Astrocyte of the spinal cord (primary cell): ENCODE measurements at places on chromosomes 7 and 10.

- no peak for DNase-seq
Observed at GRCh38 chr10:33189363-33189762, 145.1 kb downstream of the NRP1 start.

GRCh38 chr10:16016688-16017087, 156.4 kb upstream of the MINDY3 start:
- no peak for DNase-seq

GRCh38 chr7:5690931-5691473, 90.5 kb downstream of the RNF216 start:
- DNase-seq, result peak; percentile 22

GRCh38 chr10:43099928-43100327, 23.1 kb downstream of the RET start:
- no peak for DNase-seq

DNA sequence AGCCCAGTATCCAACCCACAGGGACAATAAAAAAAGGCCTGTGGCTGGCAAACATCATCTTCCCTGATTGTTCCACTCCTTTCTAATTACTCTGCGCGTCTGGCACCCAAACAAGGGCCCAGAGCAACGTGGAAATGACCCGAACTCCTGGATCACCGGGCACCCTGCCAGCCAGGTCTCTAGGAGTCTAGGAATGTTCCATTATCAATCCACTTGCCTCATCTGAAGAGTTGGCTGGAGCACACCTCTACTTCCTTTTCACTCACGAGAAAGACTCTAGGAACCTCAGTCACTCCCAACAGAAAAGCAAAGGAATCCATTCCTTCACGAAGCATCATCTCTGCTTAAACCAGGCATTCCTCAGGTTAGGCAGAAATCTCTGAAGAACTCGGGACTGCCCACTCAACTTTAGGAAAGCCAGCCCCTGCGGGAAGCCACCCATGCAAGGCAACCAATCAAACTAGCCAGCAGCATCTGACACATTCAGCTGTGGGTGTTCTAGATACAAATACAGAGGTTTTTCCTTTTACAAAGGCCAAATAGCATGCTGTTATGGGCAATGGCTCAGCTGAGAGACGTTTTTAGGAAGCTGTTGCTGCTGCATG, 37.7 kb downstream of the ATXN7L1 start:
- peak; percentile 62 for DNase-seq

DNA sequence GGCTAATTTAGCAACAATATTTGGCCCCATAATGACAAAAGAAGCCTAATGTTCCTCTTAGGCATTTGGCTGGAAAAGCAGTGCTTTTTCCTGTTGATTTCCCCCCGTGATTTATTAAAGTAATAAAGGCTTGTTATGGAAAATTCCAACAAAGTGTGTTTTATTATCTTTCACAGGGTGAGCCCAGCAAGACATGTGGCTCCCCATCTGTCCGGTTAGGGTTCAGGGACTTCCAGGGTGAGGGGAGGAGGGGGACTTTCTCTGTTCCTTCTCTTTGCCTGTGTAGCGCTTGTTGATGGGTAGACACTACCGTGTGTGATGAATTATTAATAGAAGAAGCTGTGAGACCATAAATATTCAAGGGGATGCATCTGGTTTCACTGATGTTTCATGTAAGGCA, 39.0 kb downstream of the HTR5A start:
- DNase-seq, result no peak

DNA sequence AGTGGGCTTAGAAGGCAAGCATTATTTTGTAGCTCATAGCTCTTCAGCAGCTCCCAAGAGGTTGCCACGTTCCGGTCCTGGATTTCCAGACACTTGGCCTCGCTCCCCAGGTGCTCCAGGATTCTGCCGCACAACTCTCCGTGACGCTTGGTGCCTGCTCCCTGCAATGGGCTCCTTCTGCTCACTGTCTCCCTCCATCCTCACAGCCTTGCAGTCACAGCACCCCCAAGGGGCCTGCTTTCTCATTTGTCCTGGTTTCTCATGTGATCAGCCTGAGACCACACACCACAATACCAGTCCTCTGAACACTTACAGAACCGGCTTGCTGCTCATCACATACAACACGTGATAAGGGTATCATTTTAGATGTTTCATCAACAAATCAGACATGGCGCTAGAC, 9.8 kb downstream of the IGFBP3 start:
- no peak for DNase-seq

DNA sequence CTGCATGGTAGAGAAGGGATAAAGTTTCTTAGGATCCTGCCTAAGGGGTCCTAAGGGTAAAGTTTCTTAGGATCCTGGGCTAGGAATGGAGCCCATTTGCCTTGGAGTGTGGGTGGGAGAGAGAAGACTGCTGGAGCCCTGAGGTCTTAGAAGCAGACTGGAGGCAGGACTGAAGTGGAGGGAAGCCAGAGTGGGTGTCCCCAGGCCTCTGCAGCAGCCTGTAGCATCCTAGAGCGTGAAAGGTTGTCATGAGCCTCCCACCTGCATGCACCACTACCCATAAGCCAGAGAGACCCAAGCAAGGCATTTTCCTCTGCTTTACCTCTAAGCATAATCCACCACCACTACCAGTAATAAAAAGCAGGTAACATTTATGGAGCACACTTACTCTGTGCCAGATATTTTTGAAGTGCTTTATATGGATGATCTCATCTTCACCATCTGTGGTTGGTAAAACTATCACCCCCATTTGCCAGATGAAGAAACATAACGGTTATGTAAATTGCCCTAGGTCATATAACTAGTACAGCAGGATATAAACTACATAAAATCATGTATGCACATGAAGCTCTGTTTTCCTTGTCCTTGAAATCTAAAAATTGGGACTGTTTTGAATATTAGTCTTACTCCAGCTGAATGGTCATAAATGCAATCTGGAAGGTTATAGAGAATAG, 103.5 kb upstream of the CCDC6 start:
- DNase-seq, result no peak

- peak; percentile 67 for DNase-seq
Observed at GRCh38 chr10:11713186-11713743, 28.9 kb upstream of the ECHDC3 start.

- DNase-seq, result no peak
Observed at GRCh38 chr10:49115796-49116508, 630 bp upstream of the VSTM4 start.

GRCh38 chr7:11237742-11238141, 264.1 kb downstream of the PHF14 start:
- DNase-seq, result no peak

DNA sequence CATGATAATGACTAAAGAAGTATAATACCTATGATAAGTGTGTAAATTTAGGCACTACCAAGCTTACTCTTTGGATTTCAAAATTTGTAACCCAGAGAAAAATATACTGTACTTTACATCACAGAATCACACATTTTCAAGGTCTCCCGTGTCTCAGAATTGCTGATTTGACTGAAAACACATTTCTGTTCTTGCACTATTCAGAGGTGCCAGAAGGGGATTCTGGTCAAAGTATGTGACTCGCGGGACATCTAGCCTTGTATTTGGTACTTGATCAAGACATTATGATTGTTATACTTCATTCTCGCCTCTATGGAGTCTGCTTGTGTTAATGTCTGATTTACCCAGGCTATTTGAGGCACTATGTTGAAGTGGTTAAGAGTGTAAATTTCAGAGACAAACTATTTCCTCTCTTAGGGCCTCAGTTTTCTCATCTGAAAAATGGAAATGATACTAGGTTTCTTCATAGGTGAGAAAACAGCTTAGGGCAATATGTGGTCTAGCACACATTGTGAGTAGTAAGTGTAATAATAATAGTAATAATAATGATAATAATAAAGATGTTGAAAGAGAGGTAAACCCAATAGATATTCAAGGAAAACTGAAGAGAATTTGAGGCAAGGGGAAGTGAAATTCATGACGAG, 320.4 kb downstream of the RNLS start:
- no peak for DNase-seq

DNA sequence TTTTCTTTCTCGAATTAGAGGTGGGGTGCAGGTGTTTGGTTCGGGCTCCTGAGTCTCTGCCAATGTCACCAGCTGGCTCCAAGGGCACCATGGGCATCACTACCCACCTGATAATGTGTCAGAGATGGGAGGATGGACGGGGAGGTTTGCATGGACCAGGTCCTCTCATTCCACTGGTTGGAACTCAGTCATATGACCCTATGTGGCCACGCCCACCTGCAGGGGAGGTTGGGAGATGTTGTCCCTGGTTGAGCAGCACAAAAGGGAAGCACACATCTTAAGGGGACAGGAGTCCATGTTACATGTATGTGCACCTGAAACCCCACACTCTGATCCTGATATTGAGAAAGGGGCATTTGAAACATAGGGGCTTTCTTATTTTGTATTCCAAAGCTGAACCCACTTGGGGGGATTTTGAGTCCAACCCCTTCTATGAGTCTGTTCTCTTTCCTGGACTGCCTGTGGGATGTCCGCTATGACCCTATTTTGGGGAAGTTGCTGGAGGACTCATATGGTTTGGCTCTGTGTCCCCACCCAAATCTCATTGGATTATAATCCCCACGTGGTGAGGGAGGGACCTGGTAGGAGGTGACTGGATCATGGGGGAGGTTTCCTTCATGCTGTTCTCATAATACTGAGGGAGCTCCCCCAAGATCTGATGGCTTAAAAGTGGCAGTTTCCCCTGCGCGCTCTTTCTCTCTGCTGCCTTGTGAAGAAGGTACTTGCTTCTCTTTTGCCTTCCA, 66.9 kb upstream of the BAIAP2L1 start:
- no peak for DNase-seq

DNA sequence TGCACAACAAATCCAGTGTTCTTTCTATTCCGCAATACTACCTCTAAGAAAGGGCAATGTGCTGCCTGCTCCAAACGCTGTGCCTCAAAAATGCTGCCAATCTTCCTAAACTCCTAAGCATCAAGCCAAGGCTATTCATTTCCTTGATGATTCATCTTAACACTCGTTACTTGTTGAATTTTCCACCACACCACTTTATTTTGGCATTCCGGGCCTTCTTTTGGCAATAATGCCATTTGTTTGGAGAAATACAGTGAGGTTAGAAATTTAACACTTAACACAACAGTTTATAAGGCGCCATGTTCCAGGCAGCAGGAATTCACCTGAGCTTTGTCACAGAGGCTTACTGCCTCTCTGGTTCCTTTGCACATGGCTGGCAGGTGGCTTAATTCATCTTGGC, 82.6 kb upstream of the ABCB5 start:
- peak; percentile 29 for DNase-seq

DNA sequence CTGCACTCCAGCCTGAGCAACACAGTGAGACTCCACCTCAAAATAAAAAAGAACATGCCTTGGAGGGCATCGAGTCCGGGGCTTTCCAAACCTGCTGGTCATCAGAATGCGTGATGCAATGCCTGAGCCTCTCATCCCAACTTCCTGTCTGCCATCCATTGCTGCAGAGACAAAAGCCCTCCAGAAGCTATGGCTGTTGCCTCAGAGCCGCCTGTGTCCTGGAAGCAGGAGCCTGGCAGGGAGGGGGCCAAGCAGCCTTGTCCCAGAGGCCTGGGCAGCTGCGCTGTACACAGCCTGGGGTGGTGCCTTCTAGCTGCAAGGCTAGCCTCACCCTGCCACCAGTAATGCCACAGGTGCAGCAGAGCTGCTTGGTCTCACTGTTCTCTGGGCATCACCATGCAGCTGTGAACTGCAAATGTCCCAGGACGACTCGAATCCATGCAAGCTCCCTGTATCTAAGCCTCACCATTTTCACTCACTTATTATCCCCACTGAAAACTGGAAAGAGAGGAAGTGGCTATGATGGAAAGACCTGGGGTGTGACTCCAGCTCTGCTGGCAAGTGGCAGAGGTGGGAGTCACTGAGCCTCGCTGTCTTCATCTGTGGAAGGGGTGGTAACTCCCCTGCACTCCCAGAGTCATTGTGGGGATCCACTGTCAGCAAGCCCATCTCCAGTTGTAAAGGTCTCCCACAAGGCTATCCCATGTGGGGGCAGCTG, 7.0 kb downstream of the ALOX5 start:
- DNase-seq, result no peak

DNA sequence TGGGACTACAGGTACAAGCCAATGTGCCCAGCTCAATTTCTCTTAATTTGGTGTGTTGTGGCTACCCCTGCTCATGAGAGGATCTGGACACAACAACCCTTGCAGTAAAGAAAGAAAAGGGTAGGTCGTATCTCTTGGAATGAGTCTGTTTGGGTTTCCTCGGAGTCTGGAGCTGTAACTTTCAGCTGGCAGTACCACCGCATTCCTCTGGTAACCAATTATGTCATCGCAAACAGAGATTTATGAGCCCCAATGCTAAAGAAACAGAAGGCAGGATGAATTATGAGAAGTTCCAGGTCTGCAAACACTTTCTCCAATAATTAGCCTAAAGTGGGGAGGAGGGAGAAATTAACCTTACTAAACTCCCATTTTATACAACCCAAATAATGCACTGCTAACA, 186.6 kb upstream of the NRP1 start:
- DNase-seq, result no peak

- peak; percentile 32 for DNase-seq
Observed at GRCh38 chr7:103048833-103049232, 25.8 kb downstream of the FBXL13 start.

DNA sequence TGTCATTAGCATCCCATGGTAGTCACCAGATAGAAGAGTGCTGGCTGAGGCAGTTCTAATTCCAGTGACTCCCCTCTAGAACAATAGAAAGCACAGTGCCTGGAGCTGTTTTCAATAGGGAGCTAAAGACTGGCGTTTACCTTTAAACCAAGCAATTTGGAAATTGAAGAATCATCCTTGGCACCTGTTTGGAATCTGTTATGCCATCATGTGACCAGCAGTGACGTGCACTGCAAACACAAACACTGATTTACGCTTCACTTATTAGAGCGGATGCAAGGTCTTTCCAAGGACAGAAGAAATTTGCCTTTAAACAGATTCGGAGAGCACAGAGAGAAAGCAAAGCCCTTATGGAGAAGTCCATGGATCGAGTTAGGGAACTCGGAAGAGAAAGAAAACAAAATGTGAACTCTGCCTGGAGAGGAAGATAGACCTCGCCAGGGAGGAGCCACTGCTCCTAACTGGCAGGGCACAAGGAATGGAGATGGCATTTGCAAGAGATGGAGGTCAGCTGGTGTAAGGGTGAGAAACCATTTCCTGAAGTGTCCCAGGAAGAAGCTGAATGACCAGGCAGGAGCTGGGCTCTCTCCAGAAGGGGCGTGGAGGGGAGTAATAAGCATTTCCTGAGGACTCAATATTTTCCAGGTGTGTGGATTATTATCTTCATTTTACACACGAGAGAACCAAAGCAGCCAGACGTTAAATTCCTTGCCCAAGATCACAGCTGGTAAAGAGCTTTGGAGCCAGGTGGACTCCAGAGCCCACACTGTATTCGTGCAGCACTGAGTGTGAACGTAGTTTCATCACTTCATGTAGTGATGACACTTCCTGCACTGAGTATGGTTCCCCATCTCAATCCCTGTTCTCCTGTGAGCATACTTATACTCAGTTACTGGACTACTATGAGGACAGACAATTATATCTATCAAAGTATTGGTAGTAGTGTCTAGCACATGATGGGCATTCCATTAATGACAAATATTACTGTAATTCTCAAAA, 97.7 kb downstream of the CUBN start:
- no peak for DNase-seq
